Activated CD4-positive, alpha-beta T cell treated with anti-CD3 and anti-CD28 coated beads, Interleukin-2, amount 50 U/mL, for 4 hours (primary cell): ENCODE measurements at places on chromosomes 16 and 17.

DNA sequence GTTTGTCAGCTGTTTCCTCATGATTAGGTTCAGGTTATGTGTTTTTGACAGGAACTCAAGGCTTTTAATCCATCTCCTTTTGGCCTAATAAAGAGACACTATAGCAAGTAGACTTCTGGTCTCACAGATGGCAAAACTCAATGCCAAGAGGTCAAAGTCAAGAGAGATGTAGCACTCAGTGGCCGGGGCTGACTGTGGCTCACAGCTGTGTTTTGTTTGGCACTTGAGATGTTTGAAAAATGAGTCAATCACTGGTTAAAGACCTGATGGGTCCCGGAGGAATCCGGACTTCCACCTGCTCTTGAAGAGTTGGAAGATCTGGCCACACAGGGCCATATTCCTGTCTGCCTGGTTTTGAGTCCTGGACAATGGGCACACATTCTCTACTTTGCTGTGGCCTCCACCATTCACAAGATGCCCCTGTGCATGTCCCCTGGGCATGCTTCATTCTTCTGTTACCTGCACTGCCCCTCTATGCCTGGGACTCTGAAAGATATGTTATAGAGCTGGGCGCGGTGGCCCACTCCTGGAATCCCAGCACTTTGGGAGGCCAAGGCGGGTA lies 210.3 kb downstream of the SNX29 start:
- DNase-seq = no peak

DNA sequence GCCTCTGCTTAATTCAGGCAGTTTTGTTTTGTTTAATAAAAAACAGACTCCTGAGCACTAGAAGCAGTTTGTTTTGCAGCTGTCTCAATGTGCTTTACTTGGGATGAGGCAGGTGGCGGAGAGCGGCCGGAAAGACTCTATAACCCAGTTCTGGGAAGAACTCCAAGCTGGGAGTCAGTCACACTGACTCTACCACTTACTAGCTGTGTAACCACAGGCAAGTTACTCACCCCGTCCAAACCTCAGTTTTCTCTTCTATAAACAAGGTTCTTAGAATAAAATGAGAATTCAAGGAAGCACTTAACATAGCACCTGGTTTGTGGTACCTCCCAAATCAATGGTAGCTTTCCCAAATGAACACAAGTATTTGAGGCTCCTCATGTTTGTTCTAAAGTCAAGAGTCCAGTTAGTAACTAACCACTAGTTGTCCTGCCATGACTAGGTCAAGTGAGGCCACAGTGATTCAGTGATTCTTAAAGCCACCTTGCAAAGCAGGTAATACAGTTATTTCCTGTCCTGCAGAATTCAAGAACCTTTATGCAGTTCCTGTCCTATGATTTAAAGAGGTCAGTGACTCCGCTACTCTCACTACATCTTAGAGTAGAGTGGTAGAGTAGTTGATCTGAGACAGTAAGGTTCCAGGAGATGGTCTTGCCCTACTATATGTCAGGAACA lies 2.7 kb downstream of the TXNDC17 start:
- DNase-seq = no peak

DNA sequence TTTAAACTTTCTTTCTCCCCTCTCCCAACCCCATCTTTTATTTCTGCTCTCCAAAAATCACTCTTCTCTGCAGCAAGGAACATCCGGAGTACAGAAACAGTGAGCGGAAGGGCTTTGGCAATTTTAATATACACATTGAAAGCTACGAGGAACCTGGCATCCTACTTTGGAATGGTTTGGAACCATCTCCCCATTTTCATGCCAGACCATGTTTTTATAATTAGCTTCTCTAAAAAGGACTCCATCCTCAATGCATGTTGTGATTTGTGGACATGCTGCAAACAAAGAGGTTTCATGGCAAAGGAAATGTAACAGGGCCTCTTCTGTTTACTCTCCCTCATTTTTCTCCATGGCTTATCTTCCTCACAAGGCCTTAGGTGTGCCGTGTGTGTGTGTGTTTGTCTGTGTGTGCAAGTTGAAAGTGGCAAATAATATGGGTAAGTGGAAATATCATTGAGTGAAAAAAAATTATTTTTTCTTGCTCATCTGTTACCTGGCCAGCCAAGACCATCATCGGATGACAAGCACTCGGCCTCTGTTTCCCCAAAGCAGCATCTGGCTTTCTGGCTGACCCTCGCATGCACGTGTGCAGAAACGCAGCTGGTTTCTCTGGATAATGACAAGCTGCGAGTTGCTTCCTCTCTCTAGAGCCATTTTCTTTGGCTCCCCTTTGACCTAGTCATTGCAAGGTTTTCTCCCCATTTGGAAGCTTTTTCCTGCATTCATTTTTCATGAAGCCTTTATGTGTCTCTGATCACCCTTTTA lies 585.0 kb downstream of the TMEM114 start:
- DNase-seq = no peak

GRCh38 chr16:87382023-87382785 lies 1.4 kb downstream of the FBXO31 start:
- no peak for DNase-seq

DNA sequence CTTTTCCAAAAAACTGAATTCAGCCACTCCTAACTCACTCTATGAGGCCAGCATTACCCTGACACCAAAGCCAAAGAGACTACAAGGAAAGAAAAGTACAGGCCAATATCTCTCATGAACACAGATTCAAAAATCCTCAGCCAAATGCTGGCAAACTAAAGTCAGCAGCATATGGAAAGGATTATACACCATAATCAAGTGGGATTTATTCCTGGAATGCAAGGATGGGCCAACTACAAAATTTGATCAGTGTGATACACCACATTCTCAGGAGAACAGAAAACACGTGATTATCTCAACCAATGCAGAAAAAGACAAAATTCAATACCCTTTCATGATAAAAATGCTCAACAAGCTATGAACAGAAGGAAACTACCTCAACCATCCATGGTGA lies 7.7 kb upstream of the AATK start:
- no peak for DNase-seq

DNA sequence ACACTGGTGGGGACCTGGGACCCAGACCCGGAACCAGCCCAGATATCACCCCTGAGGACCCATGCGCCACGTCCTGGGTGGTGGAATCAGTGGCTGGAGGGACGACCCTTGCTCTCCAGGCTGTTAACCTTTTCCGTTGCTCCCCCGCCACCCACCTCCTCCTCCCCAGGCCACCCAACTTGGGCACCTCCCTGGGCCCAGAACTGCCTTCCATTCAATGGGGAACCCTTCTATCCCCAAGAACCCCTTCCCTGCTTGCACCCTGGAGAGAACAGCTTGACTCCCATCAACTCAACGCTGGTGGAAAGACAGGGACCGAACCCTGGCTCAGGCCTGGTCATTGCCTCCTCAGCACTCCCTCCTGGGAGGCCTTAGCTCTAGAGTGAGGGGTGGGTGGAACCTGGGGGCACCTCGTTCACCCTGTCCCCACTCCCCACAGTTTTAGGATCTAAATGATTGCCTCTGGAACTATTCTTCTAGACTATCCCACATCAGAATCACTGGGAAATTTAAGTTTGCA lies 5.7 kb upstream of the IL32 start:
- no peak for DNase-seq

DNA sequence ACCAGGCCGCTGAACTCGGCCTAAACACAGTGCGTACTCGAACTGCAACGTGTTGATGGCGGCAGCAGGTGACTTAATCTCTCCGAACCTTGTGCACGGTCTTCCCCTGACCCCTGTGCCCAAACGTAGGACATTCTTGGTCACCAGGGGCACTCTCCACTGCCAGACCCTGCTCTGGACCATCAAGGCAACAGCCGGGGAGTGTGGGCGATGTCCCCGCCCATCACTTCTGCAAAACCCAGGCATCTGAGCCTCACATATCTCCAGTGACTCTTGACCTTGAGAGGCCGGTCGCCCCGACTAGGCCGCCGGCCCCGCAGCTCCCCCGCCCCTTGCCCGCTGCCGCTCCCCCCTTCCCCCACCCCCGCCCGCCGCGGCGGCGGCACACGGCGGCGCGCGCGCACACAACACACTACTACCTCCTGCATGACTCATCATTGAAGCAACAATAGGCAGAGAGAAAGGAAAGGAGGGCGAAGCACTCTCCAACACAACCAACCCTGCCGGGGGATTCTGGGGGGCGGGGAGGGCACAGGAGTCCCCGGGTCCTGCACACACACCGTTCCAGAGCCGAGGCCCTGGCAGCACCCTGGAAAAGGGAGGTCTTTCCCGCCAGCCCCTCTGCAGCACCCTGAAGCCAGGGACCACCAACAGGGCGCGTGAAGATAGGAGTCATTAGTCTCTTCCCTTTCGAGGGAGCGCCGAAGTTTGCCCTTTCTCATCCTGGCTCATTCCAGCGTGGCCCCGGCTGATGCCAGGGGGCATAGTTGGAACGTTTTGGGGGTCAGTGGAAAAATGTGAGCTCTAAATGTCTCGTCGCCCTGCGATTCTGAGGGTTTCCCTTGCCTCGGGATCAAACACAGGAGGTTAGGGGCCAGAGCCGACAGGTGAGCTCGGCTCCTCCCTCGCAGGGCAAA lies 1.9 kb downstream of the MNT start:
- peak; percentile 44 for DNase-seq

DNA sequence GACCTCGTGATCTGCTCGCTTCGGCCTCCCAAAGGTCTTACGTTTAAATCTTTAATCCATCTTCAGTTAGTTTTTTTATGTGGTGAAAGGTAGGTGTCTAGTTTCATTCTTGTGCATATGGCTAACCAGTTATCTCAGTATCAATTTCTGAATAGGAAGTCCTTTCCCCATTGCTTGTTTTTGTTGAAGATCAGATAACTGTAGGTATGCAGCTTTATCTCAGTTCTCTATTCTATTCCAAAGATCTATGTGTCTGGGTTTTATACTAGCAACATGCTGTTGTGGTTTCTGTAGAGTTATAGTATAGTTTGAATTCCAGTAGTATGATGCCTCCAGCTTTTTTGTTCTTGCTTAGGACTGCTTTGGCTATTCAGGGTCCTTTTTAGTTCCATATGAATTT lies 65.2 kb downstream of the TNFRSF13B start:
- no peak for DNase-seq

DNA sequence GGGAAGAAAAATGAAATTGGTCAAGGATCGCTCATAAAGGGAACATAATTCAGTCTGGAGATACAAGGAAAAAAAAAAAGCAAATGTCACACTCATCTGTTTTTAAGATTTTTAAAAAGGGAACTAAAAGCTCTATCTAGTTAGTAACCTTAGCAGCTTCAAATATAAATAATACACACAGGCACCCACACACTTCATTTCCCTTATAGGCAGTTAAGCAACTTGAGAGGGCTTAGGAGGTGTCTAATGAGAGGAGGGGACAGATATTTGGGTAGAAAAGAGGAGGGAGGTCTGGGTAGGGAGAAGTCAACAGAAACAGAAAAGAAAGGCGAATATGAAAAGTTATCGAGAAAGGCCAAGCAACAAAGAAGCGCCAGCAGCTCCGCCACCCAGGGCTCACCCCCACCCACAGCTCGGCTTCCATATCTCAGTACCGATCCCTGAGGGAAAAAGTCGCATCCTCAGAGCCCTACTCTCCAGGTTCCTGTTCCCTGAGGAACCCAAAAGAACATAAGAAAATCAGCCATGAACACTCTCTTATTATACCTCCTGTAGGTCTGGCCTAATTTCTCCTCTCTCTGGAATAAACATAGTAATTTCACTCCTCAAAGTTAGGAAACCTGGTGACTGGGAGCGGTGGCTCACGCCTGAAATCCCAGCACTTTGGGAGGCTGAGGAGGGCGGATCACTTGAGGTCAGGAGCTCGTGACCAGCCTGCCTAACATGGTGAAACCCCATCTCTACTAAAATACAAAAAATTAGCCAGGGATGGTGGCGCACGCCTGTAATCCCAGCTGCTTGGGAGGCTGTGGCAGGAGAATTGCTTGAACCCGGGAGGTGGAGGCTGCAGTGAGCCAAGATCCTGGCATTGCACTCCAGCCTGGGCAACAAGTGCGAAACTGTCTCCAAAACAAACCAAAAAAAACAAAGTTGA lies 69.6 kb upstream of the RCVRN start:
- DNase-seq = no peak

GRCh38 chr17:5789528-5789927 lies 205.2 kb upstream of the NLRP1 start:
- DNase-seq = no peak

DNA sequence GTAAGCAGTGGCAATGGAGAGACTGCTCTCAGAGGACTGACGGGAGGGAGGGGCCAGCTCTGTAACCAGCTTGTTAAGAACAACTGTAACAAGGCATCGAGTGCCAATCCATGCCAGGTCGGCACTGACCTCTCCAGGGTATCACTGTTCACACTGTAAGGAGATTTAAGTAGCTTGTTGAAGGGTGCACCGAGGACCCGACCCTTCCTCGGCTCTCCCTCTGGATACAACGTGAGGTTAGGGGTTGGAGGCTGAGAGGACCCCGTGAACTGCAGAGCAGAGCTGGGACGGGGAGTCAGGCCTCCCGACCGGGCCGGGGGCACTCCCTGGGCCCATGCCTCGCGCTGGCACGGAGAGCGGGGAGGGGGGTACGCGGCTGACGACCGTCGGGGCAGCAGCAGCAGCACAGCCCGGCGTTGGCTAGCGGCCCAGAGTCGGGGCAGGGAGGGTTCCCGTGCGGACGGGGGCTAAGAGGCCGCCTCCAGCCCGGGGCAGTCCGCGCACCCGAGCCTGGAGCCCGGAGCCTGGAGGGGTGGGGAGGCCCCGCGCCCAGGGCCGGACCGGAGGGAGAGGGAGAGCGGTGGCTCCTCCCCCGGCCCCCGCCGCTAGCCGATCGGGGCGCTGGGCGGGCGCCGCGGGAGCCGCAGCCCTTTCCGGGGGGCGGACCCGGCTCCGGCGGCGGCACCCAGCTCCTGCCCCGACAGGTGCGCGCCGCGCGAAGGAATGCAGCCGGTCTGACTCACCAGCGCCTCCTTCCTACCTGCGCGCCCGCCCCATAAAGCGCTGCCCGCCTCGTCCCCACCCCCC lies at the start of gene ITGB4:
Gene ITGB4, plus strand, starts transcription at position 804 of the 807 bp plus-strand sequence. CDS start 3,245 bp downstream, outside the sequence.
- peak; percentile 59 for DNase-seq

DNA sequence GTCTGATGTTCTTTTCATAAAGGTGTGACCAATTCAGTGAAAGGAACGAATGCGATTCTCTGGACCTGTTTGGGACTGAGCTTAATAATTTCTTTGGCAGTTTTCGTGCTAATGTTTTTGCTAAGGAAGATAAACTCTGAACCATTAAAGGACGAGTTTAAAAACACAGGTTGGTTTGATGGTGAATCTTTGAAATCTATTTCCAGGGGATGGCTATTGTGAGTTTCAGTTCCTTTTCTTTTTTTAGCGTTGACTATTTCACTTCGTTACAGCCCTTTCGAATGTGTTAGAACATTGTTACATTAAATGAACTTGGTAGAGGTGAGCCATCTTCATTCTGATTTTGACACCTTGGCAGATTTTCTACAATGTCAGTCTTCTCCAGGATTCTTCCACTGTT lies 1.2 kb downstream of the TNFRSF17 start:
- DNase-seq = no peak

GRCh38 chr16:11556945-11557720 lies 29.6 kb downstream of the LITAF start:
- no peak for DNase-seq

- DNase-seq = no peak
These were observed 302.9 kb downstream of the SOX9 start for GRCh38 chr17:72423718-72424117.

DNA sequence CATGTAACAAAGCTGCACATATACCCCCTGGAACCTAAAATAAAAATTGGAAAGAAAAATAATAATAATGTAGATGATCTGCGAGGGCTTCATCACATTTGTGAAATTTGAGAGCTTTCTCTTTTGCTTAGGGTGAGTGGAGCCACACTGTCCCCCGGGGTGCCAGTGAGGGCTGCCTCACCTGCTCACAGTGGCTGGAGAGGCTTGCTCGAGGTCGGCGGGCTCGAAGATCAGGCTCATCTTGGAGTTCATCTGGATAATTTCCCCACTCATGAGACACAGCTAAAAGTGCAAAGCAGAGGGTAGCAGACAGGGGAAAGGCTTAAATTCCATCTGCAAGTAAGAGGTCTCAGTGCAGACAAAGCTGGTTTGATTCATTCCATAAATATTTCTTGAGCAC lies 123.8 kb downstream of the DNAH3 start:
- DNase-seq = no peak
